ENCODE measurements at places on chromosomes 7 and 10.

DNA sequence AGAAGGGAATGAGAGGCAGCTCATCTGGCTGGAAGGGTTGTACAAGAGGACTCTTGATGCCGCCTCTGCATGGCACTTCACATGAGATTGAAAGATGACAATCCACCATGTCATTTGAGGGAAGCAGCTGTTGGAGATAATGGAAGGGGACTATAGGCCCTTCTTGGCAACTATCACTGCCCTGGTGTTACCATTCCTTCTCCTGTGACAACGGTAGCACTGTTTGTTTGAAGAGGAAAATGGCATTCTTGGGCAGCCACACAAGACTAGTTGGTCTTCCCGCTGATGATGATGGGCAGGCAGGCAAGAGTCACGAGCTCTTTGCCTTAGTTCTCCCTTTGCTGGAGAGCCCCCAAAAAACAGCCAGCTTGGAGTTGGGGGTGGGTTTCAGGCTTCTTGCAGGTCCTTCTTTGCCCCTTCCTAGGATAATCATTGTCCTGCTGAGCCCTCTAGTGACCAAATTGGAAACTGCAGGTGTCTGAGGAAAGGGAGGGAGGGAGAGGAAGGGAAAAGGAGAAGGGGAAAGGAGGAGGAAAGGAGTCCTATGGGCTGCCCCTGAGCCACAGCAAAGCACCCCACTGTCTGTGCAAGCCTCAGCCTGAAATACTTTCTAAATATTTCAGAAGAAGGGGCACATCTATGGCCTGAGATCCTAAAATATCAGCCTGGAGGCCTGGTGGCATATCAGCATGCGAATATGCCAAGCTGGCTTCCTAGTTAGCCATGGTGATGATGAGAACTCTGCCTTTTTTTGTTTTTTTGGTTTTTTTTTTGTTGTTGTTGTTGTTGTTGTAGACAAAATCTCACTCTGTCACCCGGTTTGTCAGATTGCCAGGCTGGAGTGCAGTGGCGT lies 165.6 kb upstream of the KMT2E start:
- no peak for DNase-seq

DNA sequence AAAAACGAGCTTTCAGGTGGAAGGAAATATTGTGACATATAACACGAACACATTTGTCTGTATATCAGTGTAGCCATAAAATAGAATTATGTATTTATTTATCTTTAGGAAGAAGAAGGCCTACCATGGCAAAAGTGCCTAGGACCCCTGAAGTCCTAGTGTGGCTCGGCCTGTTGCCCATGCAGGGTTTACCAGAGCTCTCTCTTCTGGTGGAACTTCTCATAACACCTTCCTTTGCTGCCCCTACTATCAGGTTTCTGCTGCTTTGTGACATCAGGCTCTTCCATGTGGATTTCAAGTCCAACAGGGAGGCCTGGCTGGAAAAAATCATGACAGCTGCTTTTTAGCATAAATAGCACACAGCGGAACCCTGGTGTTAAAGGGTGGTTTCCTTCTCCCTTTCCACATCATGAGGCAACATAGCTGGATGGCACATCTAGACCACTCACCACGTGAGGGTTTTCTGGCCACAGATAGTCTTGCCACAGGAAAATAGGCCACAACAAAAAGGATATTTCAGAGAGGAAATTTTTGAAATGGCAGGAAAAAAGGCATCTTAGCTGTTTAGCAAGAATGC lies 44.8 kb upstream of the ADO start:
- no peak for DNase-seq

- no peak for DNase-seq
Observed at GRCh38 chr10:88979153-88979562, 11.4 kb upstream of the FAS start.

DNA sequence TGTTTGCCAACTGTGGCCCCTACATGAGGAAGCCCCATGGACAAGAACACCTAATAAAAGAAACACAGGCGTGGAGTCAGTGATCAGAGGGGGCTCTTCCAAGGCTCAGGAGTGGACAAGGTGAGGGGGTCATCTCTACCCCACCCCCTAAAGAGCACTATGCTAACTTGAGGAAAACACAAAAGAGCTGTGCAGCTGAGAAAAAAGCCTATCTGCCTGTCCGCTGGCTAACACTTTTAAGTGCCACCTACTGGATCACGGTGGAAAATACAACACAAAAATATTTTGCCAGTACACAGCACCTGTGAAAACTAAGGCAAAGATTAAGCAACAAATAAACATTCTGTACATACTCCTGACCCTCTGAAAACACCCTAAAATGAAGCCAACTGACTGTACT lies 53.1 kb upstream of the COBL start:
- no peak for DNase-seq
